Brain pericyte (primary cell): ENCODE measurements at places on chromosomes 11 and 22.

DNA sequence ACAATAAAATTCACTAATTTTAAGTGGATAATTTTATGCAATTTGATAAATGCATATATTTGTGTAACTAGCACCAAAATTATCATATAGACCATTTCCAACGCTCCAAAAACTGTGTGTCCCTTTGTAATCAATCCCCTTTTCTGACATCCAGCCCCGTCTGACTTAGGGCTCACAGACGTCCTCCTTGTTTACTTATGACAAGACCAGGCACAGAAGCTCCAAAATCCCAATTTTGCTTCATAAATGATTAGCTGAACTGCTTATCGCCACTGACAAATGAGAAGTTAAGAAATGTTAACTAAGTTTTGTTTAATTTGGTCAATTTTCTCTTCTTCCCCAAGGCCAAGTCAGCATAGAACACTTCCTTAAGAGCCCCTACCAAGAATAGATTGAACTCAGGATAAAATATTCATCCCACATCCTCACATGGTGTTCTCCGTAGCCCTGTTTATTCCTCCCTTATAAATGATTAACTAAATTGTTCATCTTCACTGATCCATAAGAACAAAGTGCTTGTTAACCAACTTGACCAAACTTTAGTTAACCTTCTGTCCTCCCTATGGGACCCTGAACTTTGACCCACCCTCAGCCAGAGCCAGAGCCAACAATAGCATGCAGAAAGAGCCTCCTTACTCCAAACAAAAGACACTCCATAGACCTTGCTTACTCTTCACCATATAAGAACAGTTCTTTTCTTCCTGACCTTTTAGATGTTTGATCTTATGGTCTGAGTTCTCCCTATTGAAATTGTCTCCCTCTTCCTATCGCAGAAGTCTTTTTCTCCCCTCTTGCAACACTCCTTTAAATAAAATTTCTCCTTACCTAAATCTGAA, 30.8 kb upstream of the GLYAT start:
- no peak for DNase-seq

DNA sequence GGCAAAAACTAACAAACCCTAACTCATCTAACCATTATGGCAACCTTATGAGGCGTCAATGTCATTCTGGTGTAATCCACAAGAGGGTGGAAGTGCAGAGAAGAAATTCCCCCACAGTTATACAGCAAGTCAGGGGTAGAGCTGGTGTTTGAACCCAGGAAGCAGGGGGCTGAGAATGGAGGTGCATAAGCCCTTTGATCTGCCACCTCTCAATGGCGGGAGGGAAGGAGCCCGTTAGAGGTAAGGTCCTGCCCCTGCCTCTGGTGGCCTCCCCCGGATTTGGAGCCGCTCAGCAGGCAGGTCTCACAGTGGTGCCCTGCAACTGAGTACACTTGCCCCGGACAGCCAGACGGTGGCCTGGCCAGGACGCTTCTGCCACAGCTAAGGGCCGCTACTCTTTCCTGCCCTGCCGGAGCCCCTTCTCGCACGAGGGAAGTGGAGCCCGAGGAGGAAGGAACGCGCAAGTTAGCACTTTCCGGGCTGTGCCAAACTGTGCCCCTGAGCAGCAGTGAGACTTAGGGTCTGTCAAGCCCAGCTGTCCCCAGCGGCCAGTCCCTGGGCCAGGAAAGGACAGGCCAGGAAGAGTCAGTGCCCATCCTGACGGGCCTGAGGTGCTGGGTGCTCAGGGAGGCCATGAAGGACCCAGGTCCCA, 1.1 kb downstream of the FXYD2 start:
- DNase-seq, result no peak

GRCh38 chr11:5691964-5692361, 2.4 kb downstream of the TRIM22 start:
- DNase-seq, result no peak

GRCh38 chr11:1460396-1460985, 26.1 kb downstream of the MOB2 start:
- DNase-seq, result no peak

- no peak for DNase-seq
These were observed 109.3 kb upstream of the SNX19 start for GRCh38 chr11:131025421-131026125.

DNA sequence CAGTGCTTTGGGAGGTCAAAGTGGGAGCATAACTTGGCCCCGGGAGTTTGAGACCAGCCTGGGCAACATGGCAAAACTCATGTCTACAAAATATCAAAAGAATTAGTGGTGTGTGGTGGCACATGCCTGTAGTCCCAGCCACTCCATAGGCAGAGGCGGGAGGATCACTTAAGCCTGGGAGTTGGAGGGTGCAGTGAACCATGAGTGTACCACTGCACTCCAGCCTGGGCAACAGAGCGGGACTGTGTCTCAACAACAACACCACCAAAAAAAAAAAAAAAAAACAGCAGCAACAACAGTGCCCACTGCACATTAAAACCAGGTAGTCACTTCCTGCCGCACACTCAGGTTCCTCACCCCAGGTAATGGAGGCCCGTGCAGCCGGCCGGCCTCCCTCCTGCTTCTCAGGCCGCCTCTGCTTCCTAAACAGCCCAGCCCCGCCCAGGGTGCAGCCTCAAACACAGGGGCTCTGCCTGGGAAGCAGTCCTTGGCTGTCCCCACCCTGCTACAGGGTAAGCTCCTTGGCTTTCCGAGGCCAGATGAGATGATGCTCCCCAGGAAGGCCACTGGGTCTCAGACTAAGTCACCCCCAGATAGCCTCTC, 318.3 kb downstream of the SHANK2 start:
- no peak for DNase-seq

- no peak for DNase-seq
These were observed 63.9 kb downstream of the ARFGAP3 start for GRCh38 chr22:42792909-42793847.

- peak; percentile 71 for DNase-seq
These were observed 97.9 kb downstream of the PDHX start for GRCh38 chr11:35014346-35014745.

DNA sequence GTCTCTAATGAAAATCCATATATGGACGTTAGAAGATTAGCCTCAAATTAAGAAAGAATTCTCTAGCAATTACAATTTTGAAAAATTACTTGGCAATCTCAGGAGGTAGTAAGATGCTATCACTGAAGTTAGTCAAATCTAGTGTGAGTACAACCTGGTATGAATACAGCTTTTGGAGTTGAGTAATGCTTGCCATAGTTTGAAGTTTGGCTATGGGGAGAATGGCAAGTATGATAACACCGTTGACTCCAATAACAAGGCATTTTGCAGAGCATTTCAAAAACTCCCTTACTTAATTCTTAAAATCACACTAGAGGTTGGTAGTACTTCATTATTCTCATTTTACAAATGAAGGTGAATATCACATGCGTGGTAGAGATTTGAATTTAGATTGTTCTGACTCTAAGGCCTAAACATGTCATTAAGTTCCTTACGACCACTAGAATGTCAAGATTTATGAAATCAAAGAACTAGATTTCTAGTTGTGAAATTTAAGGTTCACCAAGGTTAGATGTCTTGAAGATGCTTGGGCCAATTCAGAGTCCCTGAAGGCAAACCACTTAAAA, 355.4 kb downstream of the ETS1 start:
- DNase-seq, result no peak

- DNase-seq, result no peak
These were observed 640.2 kb downstream of the LRRC4C start for GRCh38 chr11:40819230-40819629.

GRCh38 chr11:44068180-44068579, 2.1 kb downstream of the ACCS start:
- DNase-seq, result no peak

DNA sequence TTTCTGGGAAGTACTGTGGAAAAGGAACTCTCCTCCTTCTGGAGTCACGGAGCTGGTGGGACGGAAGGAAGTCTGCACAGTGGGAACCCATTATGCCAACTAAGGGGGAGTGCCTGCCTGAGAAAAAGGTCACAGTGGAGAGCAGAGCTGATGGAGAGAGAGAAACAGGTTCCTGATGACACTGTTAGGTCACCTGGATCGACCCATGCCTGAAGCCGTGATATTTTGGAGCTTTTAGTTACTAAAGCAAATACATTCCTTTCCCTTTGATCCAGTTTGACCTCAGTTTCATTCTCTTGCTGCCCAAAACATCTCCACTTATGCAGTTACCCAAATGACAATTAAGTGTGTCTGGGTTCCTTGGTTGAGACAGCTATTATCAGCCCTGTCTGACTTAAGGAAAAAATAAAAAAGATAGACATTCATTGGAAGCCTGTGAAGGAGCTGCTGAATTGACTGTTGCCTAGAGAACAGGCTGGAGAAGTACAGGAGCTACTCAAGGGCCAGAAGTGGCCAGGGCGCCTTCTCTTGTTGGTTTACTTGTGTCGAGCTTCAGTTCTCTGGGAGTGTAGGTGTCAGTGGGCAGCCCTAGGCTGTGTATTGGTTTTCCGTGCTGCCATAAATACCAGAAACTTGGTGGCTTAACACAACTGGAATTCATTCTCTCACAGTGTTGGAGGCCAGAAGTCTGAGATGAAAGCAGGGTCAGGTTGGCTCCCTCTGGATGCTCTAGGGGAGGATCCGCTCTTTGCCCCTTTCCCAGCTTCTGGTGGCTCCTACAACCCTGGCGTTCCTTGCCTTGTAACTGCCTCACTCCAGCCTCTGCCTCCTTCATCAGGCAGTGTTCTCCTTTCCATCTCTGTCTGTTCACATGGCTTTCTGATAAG, 13.6 kb downstream of the MRGPRD start:
- no peak for DNase-seq

DNA sequence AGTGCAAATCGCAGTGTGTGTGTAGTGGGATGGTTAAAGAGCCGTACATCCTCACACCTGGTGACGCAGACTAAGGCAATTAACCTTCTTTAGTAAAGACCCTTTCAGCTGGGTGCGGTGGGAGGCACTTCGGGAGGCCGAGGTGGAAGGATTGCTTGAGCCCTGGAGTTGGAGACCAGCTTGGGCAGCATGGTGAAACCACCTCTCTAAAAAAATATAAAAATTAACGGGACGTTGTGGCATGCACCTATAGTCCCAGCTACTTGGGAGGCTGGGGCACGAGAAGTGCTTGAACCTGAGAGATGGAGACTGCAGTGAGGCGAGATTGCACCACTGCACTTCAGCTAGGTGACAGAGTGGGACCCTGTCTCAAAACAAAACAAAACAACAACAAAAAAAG, 31.5 kb downstream of the ZBTB16 start:
- DNase-seq, result no peak

GRCh38 chr11:88886796-88887195, 179.0 kb downstream of the GRM5 start:
- DNase-seq, result no peak

DNA sequence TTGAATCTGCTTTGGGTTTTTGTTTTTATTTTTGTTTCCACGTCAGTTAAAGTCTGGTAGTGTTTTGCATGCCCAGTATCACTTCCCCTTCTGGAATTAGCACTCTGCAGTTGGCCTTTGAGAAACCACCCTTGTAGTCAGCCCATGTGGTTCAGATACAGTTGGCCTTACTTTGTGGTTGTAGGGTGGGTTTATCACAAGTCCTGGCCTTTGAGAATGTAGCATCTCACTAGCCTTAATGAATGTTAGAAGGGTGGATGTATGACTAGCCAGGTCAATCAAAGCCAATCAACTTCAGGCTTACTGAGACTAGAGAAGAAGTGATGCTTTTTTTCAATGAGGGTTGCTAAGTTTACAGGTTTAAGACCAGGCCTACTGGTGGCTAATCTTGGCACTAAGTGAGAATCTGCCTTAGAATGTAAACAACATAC, 19.8 kb downstream of the ARL14EP start:
- no peak for DNase-seq

- DNase-seq, result no peak
These were observed 701.6 kb downstream of the KCNA4 start for GRCh38 chr11:29315275-29315674.

DNA sequence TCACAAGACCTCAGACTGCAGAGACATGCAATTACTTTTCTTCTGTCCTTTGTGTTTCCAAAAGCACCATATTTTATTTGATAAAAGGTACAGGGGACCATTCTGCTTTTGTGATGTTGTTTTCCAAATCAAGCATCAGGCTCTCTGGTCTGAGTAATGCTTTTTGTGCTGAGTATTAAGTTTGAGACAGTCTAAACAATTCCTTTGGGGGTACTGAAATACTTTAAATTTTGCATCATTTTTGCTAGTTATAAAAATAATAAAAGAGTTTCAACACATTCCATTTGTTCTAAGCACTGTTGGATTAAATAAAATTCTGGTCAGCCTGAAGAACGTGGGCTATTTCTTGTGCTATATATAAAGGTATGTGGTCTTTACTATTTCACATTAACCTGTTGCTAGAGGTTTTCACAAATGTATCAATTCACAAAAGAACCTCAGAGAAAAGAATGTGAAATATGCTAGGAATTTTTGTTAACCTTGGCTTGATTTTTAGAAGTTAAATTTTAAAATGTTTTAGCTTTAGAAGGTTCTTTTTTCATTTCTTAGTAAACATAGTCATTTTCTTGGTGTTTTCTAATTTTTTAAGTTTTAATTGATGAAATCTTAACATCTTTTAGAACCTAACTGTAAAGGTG, 61.6 kb downstream of the C22orf31 start:
- no peak for DNase-seq

- no peak for DNase-seq
These were observed 23.6 kb downstream of the FLI1 start for GRCh38 chr11:128717516-128717915.

- DNase-seq, result no peak
These were observed 38.1 kb downstream of the DIXDC1 start for GRCh38 chr11:111975076-111975806.

- no peak for DNase-seq
These were observed 71.3 kb downstream of the KCNC1 start for GRCh38 chr11:17805873-17806272.

- DNase-seq, result no peak
These were observed 555.0 kb downstream of the BRD1 start for GRCh38 chr22:49272546-49273125.

DNA sequence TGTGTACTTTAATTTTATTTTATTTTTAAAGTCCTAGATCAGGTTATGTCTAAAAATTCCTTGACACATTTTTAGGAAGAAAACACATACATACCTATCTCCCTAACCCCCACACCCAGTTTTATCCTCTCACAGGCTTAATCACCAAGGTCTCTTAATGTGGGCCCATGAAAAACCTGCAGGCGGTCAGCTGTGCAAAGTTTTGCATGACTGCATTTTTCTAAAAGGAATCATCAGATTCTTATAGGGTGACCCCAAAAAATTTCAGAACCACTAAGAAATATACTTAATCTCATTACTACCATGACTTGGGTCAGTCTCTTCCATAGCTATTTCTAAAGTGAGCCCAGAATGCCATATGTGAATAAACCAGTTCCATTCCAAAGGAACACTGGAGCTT, 19.8 kb downstream of the SAA1 start:
- no peak for DNase-seq

DNA sequence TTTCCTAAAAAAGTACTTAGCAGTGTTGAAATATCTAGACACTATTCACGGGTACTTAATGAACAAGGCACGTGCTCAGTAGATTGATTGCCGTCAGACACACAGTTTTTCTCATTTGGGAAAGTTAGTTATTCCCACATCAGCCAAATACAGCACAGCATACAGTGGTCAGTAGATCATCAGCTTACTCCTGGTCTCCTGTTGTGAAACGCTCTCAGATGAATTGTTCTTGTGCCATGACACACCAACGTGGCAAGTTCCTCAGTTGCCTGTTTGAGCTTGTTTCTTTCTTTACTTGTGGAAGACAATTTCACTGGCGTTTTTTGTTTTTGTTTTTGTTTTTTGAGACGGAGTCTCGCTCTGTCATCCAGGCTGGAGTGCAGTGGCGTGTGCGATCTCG, 8.6 kb downstream of the TAB1 start:
- no peak for DNase-seq

- no peak for DNase-seq
These were observed 2.2 kb upstream of the RPS6KA4 start for GRCh38 chr11:64356498-64357411.
